ENCODE measurements at places on chromosomes 5 and 9.

GRCh38 chr5:122151640-122152039 is 22.3 kb downstream of the ZNF474 start:
- DNase-seq, result peak; percentile 95

DNA sequence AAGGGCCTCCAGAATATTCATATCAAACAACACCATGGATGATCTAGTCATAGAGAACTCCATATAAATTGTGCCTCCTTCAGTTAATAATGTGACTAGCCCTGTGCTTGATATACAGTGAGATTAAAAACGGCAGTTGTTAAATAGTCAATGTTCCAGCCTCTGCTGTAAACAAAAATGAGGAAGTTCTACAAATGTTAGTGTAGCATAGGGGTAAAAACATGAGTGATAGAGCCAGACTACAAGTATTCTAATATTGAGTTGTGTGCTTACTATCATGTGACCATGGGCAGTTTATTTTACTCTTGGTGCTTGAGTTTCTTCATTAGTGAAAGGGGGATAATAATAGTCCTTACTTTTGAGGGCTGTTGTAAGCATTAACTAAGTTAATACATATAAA is 43.3 kb upstream of the SLCO6A1 start:
- DNase-seq, result no peak

GRCh38 chr9:131616983-131617604 is 71.8 kb downstream of the PRRT1B start:
- DNase-seq, result no peak

GRCh38 chr5:97167435-97167834 is 15.6 kb downstream of the RIOK2 start:
- DNase-seq, result no peak

DNA sequence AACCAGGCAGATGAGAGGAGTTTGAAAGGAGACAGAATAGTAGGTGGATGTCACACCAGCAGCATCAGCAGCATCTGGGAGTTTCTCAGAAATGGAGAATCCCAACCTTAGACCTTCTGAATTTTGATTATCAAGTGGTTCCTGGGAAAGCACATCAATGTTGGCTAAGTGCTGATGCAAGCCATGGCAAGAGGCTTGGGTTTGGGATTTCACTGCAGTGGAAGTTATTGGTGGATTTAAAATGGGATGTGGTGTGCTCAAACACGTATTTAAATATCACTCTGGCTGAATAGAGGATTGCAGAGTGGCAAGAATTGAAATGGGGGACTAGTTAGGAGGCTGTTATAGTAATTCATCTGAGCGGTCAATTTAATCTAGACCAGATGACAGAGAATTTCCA is 387.8 kb upstream of the WWC1 start:
- DNase-seq, result no peak

DNA sequence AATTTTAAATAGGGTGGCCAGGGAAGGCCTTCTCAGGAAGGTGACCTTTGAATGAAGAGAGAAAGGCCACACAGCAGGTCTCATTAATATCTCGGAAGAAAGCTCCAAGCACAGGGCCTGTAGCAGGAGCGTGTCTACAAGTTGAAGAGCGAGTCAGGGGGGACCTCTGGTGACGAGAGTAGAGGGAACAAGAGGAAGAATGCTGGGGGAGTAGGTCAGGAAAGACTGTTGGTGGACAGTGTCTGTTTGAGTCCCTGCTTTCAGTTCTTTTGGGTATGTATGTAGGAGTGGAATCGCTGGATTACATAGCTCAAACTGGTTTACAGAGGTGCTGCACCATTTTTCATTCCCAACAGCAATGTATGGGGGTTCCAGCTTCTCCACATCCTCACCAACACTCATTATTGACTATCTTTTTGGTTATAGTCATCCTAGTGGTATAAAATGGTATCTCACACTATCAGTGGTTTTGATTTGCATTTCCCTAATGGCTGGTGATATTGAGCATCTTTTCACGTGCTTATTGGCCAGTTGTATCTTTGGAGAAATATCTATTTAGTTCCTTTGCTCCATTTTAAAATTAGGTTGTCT is 55.8 kb downstream of the NUP214 start:
- DNase-seq, result no peak

DNA sequence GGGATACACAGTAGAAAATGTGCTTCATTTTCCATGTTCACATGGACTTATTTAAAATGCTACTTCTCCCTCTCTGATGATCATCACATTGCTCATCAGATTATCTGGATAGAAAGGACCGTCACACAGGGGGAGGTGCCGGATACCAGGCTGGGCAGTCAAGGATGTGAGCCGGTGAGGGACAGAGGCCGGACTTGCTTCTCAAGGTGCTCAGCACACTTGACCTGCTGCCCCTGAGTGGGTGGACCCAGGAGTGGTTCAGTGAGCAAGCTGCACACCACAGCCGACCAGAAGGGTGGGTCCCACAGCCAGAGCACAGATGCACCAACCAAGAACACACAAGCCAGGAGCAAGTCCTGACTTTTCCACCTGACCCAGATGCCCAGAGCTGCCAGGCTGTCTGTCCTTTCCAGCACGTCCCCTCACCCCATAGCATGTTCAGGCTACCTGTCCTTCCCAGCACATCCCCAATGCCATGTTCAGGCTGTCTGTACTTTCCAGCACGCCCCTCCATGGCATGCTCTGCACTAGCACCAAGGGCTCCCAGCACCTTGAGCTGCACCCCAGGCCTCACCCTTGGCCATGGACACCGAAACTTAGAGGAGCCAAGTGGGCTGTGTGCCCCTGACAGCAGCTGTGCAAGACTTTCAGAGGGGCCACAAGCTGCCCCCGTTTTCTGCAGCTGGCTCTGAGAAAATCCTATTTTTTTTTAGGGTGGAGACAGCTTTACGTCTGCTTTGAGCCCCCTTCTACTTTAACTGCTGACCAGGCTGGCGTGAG is 77.8 kb downstream of the SECISBP2 start:
- no peak for DNase-seq

DNA sequence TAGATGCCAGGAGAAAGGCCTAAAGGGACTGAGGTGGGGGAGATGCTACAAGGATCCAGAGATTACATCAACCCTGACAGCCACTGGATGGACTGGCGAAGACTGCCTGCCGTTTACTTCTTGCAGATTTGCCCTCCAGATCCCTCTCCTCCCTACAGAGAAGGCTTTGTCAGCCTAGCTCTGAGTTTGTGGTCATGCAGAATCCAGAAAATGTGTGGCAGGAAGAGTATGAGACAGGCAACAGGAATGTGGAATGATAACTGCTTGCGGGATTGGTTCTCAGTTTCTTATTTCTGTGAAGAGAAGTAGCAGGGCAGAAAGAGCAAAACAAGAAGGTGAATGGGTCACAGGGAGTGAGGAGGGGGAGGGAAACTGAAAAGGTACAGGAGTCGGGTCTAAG is 129.6 kb downstream of the TLE1 start:
- DNase-seq, result peak; percentile 88

- DNase-seq, result peak; percentile 56
Observed at GRCh38 chr5:125559296-125559695, 812.9 kb upstream of the ZNF608 start.

- no peak for DNase-seq
Observed at GRCh38 chr5:15282611-15283010, 217.4 kb upstream of the FBXL7 start.
